ENCODE measurements at places on chromosomes 12 and 14. TPM values are rescaled to one million over a fixed set of nuclear protein-coding genes. Genes with fewer than 3 reads are reported as not detected.

TAS2R31 gene
- total RNA-seq: not detected

DLGAP5 gene
- total RNA-seq: 32.8 TPM

PPP2R3C gene
- total RNA-seq: 29.5 TPM

GPR84 gene
- total RNA-seq: 0.15 TPM

RTL1 gene
- total RNA-seq: 0.15 TPM

Measured in A549 treated with Mapracorat at 1 μM for 4 hours (cell line).